NCI-H1930 (cell line): ENCODE measurements at places on chromosomes 3 and 15.

DNA sequence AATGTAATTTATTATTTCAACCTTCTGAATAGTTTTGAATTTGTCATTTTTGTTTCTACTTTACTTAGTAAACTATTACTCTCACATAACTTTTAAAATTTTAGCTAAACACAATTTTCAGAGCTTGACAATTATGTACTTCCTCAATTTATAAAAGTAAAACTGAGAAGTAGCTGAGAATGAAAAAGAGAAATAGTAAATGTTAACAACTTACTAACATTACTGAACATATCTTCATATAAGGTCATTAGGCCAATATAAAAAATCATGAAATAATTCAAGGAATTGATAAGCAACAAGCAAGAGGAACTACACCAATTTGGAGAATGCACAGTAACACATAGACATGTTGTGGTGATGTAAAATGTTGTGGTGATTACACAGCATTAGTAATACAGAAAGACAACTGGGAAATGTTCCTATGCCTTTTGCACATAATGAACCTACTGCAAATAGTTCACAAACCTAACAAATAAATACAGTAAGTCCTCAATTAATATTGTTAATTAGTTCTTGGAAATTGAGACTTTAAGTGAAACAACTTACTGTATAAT is 137.9 kb downstream of the CBLB start:
- no peak for DNase-seq

- DNase-seq = no peak
These were observed 127.2 kb upstream of the DLG1 start for GRCh38 chr3:197425485-197426120.

DNA sequence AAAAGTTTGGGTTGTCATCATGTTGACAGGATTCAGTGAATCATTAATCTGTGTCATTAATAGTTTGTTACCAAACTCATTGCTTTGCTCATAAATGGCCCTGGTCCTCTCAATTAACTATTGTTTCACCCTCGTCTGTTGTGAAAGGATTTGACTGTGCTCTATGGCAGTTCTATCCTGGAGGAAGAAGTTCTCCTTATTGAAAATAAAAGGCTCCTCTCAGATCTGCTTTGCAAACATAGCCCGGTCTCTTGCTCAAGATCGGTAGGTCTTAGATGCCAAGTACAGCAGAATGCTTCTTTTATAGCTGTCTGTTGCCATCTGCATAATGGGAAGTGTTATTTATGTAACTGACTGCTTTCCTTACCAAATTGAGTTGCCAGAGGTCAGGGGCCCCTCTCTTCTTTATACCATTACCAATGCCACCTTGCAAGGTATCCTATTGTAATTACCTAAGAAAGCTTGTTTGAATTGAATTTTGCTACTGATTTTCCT is 146.5 kb downstream of the EBLN2 start:
- no peak for DNase-seq

- DNase-seq = no peak
These were observed 293.3 kb upstream of the RORA start for GRCh38 chr15:61522411-61522810.

DNA sequence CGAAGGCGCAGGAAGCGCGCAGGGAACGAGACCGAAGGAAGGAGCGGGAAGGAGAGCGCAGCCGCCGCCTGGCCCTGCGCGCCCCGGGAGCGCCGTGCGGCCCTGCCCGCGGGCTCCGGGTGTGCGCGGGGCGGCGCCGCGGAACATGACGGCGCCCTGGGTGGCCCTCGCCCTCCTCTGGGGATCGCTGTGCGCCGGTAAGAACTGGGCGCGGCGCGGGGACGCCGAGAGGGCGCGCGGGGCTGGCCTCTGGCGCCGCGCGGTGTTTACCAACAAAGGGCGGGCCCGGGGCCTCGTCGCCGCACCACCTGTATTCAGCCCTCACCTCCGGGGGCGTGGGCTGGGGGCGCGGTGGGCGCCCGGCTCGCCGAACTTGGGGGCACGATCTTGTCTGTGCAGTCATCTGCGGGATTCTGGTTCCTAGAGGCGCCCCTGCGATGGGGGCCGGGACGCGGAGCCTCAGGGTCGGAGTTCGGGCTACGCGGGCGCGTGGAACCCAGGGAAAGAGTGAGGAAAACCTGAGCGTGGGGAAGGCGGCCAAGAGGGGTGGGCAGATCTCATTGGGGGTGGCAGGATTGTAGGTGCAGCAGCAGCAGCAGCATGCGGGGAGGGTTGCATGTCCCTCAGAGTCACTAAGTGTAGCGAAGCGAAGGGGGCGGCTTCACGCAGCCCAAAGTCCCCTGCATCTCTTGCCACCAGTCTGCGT is 641 bp downstream of the ACVR2B start:
- no peak for DNase-seq

DNA sequence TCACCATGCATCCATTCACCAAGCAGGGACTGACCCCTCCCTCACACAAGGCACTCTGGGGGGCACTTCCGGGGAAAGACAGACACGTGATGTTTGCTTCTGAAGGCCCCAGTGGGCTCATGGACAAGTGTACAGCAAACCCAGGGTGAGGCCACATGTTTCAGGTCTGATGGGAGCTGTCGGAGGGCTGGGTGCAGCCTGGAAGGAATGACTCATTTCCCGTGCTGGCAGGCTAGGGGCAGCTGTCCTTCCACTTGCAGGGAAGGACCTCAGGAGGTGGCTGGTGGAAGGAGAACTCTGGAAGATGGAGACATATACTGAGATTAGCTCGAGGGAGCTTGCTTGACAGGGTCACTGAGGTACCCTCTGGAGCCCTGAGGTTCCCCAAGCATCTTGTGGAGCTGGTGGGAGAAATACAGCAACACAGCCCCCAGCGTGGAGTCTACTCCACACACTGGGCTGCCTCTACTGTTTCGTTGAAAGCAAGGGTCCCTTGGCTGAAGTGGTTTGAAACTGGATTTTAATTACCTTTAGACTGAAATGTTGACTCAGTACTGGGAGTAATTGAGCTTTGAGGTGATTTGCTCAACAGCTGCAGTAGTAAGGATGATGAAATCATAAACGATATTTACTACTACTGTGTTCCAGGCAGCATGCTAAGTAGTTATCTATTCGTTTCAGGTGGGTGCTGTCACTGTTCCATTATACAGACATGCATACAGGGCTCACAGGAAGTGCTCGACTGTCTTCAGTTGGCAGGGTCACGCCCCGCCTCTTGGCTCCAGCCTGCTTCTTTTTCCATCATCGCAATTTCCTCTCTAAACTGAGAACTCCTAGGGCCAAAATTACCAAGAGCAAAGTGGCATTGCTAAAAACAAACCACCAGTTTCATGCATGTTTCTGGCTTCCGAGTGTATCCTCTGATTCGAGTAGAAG is 230.4 kb downstream of the ADAMTS17 start:
- no peak for DNase-seq

DNA sequence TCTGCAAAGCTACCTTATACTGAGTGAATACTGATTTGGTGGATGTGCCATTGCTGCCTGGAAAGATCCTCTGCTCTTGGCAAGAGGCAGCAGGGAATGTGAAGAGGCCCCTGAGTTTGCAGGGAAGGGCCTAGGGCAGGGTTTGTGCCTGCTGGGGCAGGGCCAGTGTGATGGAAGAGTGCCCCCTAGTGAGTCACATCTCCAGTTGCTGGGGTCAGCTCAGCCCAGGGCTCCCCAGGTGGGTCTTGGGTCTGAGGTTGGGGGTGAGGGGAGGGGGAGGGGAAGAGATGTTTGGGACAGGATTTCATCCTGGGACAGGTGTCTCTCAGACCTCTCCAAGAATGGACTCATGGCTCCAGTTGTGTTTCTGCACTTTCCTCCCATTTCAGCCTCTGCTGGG is 4.1 kb upstream of the AMOTL2 start:
- DNase-seq = peak; percentile 2

DNA sequence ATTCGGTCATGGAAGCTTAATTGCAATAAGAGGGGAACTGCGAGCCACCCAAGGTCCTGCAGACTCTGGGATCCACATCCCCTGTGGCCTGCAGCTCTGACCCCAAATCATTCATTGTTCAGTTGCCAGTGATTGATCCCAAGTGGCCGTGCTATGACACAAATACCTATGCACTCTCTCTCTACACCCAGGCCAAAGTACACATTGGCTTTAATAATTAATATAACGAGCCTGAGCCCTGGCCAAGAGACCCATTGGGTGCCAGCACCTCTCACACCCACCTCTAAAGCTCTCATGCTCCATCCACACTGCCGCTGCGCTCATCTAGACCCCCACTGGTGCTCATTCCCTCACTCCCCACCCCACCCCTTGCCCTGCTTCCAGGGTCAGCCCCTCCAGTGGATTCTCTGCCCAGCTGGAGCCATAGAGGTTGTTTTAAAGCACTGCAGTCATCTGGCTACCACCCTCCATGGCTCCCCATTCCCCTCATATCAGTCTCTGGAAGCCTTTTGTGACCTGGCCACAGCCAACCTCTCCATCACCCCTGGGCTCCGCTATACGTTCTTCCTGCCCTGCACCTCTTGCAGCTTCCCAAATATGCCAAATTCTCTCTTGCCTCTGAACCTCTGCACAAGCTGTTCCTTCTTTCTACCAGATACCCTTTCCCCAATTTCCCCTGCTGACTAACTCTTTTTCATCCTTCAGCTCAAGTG is 37.7 kb upstream of the SLC6A6 start:
- no peak for DNase-seq

- DNase-seq = no peak
These were observed 18.3 kb downstream of the MAGEL2 start for GRCh38 chr15:23629234-23629805.

GRCh38 chr3:1346386-1346785 is 253.6 kb downstream of the CNTN6 start:
- no peak for DNase-seq

DNA sequence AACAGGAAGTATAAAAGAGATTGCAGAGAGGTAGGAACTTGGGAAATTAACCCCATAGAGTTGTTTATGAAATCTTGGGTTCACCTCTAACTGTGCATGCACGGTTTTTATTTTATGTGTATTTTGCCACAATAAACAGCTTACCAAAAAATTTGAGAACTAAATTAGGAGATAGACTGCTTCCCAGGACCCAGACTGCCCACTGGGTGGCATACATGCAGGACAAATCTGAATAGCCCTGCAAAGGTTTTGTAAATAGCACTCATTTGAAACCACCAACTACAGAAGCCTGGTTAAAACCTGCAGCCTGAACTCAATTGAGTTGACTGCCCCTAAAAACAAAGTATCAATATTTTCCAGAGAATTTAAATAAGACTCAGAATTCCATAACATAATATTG is 96.4 kb upstream of the SLCO2A1 start:
- no peak for DNase-seq

GRCh38 chr3:144544871-144545270 is 573.2 kb downstream of the DIPK2A start:
- no peak for DNase-seq

DNA sequence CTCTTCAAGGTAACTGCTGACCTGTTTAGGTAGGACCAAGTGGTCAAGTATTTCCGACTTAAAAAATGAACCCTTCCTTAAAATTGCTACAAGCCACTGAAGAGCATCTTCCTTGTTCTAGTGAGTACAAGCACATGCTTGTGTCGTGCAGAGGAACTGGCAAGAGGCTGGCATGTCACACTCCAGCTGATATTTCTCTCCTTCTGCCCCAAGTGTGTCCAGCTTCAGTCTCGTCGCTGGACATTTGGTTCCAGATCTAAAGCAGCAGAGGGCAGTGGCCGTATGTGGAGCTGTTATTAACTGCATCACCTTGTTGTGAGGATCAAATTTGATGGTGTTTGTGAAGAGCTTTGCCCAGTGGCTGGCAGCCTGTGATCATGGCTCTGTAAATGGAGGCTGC is 10.0 kb downstream of the RBP2 start:
- DNase-seq = no peak

DNA sequence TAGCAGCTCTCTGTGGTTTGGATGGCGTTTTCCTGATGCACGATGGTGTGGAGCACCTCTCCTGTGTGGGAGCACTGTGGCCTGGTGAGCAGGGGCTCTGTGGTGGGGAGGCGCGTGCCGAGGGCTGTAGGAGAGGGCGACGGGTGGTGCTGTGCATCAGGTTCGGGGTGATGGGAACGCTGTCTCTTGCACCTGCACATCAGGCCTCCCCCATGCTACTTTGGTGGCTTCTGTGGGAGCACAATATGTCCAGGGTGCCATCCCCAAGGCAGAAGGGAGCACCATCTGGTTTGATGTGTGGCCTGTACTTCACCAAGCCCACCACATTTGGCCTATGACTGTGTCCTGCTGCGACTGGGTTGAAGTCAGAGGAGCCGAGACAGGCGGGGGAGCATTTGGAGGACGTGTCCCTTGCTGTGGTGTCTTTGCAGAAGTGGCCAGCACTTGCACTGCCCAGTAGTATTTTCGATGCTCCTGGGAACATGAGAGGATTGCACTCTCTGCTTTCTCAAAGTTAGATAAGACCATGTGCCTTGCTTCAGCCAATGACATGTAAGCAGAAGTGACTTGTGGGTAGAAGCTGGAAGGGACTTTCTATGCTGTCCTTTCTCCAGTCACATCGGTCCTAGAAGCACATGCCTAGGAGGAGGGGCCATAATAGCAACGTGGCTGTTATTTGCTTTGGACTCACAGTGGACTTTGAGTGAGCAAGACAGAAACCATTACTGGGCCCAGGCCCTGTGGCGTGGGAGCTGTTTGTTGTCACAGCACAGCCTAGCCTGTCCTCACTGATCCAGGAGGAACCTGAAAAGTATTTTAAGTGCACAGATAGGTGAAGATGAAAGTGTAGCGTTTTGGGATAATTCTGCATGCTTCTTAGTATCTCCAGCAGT is 72.1 kb downstream of the APBA2 start:
- no peak for DNase-seq

- no peak for DNase-seq
These were observed 44.9 kb downstream of the TRIM69 start for GRCh38 chr15:44781128-44781810.

DNA sequence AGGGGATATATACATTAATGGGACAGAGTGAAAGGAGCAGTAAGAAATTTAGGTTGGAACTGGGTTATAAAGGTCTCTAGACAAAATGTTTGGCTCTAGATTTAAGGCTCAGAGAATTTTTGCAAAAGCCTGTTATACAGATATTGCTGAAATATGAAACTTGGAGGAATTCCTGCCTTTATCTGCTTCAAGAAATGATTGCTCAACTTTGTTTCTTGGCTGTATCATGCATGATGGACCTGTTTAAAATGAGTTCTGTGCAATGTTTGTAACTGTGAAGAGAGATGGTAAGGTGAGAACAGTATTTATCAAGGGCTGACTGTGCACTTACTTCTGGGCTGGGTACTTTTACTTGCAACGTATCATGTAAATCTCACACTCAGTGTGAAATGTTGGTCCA is 3.3 kb downstream of the CRYBG3 start:
- no peak for DNase-seq

DNA sequence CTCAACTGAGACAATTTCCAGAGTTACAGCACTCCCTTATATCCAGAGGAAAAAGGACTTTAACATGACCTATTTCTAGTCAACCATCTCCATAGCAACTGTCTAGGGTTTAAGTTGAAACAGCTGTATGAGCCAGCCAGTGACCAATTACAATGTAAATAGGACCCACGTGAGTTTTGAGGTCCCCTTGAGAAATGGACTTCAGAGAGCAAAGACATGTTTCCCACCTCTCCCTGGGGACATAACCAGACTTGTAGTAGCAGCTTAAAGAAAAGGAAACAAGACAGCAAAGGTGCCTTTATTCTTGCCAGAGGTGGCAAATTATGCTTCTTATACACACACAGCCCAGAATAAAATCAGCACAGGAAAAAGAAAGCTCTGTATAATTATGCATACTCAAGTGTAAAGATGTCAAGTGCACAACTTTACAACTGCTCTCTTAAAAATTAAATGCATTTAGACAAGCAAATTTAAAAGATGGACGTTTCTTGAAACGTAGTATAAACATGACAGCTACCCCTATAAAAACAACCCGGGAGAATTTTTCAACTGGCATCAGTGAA is 40.2 kb downstream of the SUMF1 start:
- no peak for DNase-seq

- no peak for DNase-seq
These were observed 420.5 kb downstream of the EPHB1 start for GRCh38 chr3:135215516-135215915.
